Astrocyte (in vitro differentiated cells and primary cell): ENCODE measurements at places on chromosomes 11 and 22. TPM values are rescaled to one million over a fixed set of nuclear protein-coding genes. Genes with fewer than 3 reads are reported as not detected.

ELMOD1 gene
- 0.34 and 0.52 TPM in 2 replicates for total RNA-seq

DNA sequence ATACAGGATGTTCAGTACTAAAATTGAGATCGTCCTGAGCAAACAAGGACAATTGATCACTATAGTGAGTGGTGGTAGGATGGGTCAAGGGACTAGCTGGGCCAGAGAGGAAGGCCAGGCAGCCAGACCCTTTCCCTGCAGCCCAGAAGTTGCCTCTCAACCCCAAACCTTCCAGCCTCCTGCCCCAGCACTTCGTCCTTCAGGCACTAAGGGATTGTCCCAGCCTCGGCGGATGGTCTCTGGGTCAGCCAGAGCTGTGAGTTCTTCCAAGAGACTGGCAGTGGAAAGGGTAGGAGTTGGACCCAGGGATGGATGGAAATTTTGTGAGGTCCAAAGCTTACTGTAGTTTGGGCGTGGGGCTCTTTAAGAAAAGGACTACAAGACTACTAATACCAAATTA, 3.6 kb upstream of the LMO1 start:
- no peak for DNase-seq

TRIM29 gene
- 0.55 and 1.1 TPM in 2 replicates for total RNA-seq

- peak; percentile 89 for DNase-seq
Observed at GRCh38 chr11:109940816-109941215, 152.4 kb upstream of the ZC3H12C start.

- DNase-seq, result no peak
Observed at GRCh38 chr22:28581016-28581415, 98.6 kb downstream of the TTC28 start.

- DNase-seq, result no peak
Observed at GRCh38 chr22:25623310-25623734, 58.8 kb downstream of the GRK3 start.

DNA sequence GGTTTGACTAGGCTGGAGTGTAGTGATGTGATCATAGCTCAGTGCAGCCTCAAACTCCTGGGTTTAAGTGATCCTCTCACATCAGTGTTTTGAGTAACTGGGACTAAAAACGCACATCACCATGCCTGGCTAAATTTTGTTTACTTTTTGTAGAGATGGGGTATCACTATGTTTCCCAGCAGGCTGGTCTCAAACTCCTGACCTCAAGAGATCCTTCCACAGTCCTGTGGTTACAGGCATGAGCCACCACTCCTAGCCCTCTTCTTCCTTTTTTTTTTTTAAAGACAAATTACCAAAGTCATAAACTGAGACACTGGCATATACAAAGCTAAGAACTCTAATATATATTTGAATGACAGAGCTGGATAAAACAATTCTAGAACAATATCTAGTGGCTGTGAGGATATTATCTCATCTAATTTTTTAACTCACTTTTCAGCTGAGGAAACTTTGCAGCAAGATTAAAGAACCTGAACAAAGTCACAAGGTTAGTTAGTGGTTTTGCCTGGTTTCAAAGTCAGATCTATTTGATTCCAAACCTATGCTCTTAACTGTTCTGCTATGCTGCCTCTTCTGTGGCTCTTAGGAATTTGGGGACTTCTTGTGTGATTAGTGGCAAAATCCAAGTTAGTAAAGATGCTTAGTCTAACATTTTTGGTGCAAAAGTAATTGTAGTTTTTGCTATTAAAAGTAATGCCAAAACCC, 95.3 kb upstream of the RAG2 start:
- DNase-seq, result no peak

OR51E2 gene
- 0.27 and 0.38 TPM in 2 replicates for total RNA-seq

DNA sequence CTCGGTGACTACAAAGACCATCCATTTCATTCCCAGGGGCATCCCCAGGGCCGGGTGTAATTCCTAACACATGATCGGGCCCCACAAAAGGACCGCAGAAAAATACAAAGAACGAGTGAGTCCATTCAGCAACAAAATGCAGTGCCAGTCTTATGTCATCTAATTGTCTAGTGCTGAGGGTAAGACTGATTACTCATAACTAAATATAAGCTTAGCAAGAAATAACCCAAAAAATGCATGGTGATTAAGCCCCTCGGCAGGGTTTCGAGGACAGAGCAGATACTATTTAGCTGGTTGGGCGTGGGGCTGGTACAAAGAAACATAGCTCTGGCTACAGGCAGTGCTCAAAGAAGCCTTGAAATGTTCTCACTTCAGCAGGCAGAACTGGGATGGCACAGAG, 1078.9 kb downstream of the OPCML start:
- DNase-seq, result peak; percentile 63

- DNase-seq, result no peak
Observed at GRCh38 chr11:60168306-60168705, 14.6 kb downstream of the MS4A6A start.

DNA sequence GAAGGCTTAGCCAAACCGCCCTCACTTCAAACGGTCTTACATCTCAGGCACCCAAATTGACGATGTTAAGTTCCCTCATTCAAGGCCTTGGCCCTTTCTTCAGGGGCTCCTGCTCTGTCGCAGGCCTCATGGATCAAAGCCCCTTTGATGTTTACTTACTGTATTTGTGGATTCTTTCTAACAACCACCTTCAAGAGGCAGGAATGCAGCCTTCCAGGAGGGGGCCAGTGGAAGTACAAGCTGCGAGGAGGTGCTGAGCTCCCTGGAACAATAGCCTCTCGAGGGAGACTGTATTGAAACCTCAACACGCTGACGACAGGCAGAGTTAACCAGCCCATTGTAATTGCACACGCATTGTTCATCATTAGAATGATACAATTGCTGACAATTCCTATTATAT, 209.1 kb downstream of the ST3GAL4 start:
- no peak for DNase-seq

KCNJ11 gene
- total RNA-seq, result 0.43 TPM in 1 of 2 replicates, not detected in the other

CLMP gene
- total RNA-seq, result 16.0 and 26.5 TPM in 2 replicates

DNA sequence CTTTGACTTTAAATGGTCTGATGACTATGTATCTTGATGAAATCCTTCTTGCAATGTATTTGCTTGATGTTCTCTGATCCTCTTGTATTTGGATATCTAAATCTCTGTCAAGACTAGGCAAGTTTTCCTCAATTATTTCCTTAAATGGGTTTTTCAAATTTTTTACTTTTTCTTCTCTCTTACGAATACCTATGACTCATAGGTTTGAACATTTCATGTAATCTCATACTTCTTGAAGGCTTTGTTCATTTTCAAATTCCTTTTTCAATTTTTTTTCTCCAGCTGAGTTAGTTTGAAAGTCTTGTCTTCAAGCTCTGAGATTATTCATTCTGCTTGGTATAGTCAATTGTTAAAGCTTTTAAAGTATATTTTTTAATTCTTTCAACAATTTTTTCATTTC, 13.1 kb downstream of the OR10W1 start:
- DNase-seq, result no peak

DNA sequence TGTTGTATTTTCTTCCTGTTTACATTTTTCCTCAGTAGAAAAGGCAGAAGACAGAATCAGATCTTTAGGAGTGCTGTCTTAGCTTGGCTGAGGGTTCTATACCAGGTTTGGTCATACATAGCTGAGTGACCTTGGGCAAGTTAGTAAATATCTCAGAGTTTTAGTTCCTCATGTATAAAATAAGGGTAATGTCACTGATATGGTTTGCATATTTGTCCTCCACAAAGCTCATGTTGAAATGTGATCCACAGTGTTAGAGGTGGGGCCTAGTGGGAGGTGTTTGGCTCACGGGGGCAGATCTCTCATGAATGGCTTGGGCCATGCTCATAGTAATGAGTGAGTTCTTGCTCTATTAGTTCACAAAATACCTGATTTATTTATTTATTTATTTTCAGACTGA, 7.5 kb upstream of the HTR3A start:
- DNase-seq, result no peak

DNA sequence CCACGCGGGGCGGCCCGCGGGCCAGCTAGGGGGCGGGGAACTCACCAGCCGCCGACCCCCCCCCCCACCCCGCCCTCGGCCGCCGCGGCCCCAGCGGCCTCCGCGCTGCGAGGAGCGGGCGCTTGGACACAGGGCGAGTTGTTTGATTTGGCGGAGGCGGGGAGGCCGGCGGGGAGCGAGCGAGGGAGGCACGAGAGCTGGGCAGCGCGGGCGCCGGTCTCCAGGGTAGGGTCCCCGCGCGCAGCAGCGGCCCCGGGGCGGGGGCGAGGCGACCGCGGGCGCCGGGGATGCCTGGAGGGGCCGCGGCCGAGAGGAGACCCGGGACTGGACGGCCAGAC, 64.4 kb downstream of the NAV2 start:
- no peak for DNase-seq

- no peak for DNase-seq
Observed at GRCh38 chr22:33658775-33659174, 261.5 kb downstream of the LARGE1 start.
